ENCODE measurements at places on chromosomes 13 and 19.

GRCh38 chr19:58328999-58329398, 2.2 kb downstream of the ZSCAN22 start:
- no peak for DNase-seq

DNA sequence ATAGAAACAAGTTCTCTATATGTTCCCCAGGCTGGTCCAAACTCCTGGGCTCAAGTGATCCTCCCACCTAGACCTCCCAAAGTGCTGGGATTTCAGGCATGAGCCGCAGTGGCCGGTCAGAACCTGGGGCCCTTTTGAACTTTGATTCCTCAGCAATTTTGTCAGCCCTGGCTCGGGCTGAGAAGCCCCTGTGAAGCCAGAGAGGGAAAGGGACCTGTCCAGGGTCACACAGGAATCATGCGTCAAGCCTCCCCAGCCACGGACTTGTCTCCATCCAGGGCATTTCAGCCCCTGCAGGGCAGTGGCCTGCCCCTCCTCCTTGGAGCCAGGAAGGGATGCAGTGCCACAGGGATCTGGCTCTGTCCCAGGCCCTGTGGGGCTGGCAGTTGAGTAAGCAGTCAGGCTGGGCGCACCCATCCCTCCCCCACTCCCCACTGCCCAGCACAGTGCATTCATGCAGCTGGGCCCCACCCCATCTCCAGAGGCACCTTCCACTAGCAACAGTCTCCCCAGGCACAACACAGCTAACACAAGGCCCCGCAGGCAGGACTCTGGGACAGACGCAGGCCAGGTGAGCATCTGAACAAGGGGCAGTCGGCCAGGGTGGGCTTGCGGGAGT, at the start of gene CAPS:
TSS of gene CAPS (plus strand) at position 516 of the 619 bp plus-strand sequence. CDS start 153 bp downstream, outside the sequence.
- no peak for DNase-seq

GRCh38 chr19:6935618-6936017, 48.2 kb downstream of the ADGRE1 start:
- no peak for DNase-seq

DNA sequence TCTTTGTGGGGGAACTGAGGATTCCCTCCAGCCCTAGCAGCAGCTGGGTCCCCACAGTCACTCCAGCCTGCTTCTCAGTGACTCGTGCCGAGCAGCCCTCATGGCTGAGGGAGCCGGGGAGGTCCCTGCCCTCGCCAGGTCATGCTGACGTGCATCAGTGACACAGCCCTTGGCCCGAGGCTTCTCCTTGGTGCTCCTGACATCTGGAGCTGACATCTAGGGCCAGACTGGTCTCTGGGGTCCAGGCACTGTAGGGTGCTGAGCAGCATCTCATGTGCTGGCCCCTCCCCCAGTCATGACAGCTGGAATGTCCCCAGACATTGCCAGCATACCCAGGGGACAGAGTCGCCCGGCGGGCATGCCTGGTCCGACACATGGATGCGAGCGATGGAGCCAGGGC, 14.4 kb downstream of the COMP start:
- peak; percentile 37 for DNase-seq

GRCh38 chr13:101382701-101383100, 33.6 kb downstream of the NALCN start:
- no peak for DNase-seq

GRCh38 chr19:32404933-32405430, 588 bp upstream of the DPY19L3 start:
- DNase-seq: no peak

DNA sequence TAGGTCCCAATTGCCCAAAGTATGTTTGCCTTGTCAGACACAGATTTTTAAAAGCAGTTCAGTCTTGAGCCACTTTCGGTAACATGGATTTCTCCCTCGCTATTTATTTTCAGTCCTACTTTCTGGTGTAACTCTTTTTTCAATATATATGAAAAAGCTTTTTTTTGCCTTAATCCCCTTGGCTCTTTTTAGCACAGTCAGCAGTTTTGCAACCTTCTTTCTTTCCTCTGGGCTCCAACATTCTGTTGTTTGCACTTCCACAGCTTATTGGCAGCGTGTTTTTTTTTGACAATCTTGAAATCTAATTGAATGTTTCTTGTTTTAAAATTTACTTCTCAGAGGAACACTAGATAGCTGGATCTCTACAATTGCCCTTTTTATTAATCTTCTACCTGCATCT, 429.3 kb upstream of the NBEA start:
- DNase-seq: no peak

- DNase-seq: no peak
Observed at GRCh38 chr13:81302677-81303076, 961.8 kb upstream of the SPRY2 start.

- DNase-seq: no peak
Observed at GRCh38 chr13:67806796-67807195, 576.7 kb upstream of the PCDH9 start.

DNA sequence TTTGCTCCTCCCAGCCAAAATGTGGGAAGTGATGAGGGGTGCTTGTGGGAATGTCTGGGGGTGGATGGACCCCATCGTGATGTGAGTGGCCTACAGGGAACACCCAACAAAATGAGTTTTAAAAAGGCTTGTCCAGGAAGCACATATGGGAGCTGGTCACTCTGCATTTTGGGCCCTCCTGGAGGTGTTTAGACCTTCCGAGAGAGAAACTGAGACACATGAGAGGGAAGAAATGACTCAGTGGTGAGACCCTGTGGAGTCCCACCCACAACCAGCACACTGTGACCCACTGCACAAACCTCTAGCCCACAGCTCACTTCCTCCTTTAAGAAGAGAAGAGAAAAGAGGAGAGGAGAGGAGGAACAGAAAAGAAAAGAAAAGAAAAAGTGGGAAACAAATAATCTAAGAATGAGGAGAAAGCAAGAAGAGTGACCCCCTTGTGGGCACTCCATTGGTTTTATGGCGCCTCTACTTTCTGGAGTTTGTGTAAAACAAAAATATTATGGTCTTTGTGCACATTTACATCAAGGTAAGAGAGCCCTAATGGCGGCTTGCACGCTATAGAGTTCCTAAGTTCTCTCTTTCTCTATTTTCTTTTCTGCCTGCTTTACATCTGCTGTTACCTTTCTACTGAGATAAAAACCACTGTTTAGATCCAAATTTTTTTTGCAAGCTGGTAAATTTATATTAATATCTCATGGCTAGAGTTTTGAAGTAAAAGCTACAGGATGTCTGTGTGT, 13.3 kb upstream of the LILRB1 start:
- no peak for DNase-seq

Measured in eye (tissue), 1 donor.